Airway epithelial cell (primary cell): ENCODE measurements at places on chromosomes 6 and 20. TPM values are rescaled to one million over a fixed set of nuclear protein-coding genes. Genes with fewer than 3 reads are reported as not detected.

The SYCP2 gene
- total RNA-seq: 0.14 and 0.21 TPM in 2 replicates

The SGK1 gene
- 48.3 and 73.3 TPM in 2 replicates for total RNA-seq

The BCAS1 gene
- total RNA-seq: 0.46 and 1.6 TPM in 2 replicates

The SLC26A8 gene
- total RNA-seq: not detected in 2 replicates

The DDX43 gene
- 0.07 TPM in 1 of 2 replicates, not detected in the other for total RNA-seq

The MUC22 gene
- not detected in 2 replicates for total RNA-seq

The LAMA5 gene
- 210 and 243 TPM in 2 replicates for total RNA-seq
